ENCODE measurements at places on chromosomes 6 and 20. TPM values are rescaled to one million over a fixed set of nuclear protein-coding genes. Genes with fewer than 3 reads are reported as not detected.

DNA sequence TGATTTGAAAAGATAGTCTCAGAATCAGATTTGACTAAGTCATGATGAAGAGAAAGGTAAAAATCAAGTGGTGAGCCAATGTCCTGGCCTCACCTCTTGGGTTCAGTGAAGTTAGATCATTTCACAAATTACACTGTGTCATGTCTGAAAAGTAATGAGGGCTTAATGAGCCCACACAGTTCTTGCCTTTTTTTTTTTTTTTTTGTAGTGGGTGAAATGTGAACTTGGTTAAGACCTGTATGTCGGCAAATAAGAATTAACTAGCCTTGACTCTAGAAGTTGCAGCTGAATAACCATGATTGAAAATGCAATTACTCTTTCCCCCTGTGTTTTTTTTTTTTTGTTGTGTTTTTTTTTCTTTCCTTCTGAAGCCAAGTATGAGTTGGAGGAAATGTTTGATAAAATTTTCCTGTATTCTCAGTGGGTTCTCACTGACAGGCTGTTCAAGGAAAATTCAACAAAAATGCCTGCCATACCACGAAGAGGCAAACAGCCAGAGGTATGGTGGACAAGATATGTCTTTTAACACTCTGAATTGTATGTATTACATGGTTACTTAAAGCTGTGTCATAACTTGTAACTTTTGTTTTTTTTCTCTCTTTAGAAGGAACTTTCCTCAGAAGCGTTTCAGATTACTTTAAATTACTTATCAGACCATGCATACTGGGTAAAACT is 135.2 kb upstream of the MLIP start:
- peak; percentile 30 for DNase-seq

DNA sequence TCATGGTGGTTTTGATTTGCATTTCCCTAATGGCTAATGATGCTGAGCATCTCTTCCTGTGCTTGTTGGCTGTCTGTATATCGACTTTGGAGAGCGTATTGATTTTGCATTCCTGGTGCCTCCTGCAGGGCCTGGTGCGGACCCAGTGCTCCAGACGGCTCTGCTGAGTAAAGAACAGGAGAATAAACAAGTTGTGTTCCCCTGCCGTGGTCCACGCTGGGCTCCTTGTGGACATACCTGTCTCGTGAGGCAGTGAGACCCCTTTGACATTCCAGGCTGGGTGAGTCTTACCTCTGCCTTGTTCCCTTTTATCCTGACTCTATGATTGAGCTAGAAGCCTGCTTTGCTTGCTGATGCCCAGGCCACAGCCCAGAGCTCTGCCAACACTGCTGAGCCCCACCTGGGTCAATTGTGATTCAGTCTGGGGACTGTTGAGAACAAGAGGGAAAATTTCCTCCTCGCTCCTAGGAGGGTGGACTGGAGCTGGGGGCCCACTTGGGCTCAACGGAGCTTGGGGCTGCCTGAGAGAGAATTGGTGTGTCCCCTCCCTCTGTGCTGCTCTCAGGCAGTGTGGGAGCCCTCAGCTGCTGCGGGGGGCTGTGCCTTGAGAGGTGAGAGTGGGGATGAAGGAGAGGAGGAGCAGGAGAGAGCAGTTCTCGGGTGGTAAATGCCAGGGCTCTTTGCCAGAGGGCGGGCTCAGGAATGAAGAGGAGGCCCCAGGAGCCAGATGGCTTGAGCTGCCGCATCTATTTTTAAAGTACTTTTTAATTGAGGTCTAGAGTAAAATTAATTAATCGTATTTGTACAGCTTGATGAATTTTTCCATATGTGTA is 43.7 kb upstream of the PMEPA1 start:
- DNase-seq = peak; percentile 54

DNA sequence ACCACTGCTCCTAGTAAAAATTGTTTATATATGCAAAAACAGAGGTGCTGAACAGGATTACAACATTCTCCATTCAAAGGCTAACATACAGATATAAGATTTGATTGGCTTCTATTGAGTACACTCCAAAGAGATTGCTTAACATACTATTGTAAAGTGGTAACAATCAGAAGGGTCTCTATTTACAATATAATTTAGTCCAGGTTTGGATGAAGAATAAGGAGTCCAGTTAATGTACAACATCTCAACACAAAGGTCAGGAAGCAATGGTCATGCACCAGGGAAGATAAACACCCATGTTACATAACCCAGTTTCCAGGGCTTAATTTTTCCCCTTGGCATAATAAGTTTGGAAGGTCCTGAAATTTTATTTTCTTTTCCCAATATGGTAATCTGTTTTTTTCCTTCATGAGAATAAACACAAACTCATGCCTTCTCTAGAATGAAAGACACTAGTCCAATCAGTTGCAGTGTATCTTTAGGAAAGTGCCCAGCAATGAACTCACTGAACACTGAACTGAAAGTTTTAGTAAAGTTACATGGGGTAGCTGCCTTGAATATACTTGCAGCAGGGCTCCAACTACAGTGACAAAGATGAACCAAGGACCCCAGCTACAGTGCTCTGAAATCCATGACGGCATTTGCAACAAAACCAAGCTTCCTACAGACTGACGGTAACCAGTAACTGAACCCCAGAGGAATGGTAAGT is 255.3 kb upstream of the GJE1 start:
- no peak for DNase-seq

- DNase-seq = no peak
These were observed 241.4 kb downstream of the LAMA2 start for GRCh38 chr6:129124347-129124746.

DNA sequence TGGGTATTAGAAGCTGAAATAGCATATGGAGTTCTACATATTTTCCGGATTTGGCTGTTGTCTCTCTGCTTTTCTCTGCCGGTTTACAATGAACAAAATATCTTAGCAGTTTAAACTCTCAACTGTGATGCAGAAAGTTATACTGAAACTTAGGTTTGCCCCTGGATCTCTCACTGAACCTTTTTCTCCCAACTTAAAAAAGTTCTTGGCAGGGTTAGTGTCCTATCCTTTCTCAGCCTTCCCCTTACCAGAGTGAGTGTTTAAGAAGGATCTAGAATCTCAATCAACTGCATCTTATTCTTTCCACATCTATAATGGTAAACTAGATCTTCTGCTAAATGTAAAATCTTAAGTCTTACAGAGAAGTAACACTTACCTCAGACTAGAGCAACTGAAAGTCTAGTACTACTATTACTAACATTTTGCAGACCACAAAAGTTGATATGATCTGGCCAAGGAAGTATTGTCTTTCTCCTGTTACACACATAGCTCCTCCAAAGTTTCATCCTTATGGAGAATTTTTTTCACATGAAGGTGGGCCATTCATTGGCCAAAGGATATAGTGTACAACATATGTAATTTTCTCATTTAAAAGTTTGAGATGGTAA is 392.3 kb upstream of the RUNX2 start:
- no peak for DNase-seq

DNA sequence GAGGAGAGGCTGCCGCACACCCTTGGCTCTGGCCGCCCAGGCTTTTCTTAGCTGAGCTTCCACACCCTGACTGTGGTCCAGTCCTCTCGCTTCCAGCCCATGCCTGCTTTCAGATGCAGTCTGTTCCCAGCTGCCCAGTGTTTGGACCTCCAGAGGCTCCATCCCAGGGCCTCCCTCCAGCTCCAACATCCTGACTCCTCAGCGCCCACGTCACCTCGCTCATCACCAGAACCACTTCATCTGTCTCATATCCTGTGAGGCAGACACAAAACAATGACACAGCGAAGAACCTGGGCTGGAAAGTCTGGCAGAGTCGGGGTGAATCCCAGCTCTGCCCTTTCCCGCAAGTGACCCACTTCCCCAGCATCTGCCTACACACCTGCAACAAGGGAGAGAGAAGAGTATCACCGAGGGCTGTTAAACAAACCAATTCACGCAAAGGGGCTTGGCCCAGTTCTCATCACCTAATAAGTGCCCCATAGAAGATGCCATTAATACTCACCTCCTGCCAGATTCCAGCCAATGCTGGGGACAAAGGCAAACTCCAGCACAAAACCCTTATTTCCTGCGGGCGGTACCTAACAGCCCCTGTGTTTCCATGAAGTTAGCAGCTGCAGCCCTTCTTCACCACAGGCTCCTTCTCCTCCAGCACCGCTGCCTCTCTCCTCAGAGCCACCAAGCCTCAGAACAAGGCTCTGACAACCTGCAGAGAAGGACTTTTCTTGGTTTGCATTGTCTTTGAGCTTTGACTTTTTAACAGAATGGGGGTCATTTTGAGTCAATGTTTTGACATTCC is 133.4 kb upstream of the CDH4 start:
- no peak for DNase-seq

GRCh38 chr6:25446830-25447569 is 167.8 kb downstream of the CARMIL1 start:
- DNase-seq = no peak

DNA sequence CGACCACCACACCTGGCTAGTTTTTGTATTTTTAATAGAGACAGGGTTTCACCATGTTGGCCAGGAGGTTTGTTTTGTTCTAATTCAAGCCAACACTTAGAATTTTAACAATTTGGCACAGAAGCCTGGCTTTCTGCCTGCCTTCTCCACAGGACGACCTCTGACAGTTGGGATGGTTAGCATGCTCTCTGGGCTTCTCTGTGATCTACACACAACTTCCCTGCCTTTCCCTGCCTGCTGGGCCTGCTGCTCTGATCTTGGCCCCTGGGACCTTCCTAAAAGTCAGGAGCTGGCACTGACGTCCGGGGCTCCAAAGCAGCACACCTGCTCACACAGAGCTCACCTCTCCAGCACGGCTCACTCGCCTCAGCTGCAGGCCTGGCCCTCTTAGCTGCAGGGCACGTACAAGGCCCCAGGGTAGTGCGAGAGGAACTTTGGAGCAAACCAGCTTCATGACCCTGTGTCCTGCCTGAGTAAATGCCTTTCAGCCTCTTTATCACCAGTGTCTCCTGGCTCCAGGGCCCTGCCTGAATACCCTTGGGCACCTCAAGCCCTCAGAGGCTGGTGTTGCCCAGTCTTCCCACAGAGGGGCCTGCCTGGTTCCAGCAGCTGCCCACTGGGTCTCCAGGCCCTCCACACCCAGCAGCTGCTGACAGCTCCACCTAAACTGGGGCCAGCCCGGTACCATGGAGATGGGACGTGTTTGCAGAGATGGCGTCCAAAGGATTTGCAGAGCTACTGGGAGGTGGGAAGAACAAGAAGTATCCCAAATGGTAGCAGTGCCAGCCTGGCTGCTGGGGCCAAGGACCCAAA is 96.0 kb downstream of the PSMB1 start:
- DNase-seq = peak; percentile 73

GRCh38 chr6:139641376-139641775 is 266.9 kb upstream of the CITED2 start:
- DNase-seq = no peak

DNA sequence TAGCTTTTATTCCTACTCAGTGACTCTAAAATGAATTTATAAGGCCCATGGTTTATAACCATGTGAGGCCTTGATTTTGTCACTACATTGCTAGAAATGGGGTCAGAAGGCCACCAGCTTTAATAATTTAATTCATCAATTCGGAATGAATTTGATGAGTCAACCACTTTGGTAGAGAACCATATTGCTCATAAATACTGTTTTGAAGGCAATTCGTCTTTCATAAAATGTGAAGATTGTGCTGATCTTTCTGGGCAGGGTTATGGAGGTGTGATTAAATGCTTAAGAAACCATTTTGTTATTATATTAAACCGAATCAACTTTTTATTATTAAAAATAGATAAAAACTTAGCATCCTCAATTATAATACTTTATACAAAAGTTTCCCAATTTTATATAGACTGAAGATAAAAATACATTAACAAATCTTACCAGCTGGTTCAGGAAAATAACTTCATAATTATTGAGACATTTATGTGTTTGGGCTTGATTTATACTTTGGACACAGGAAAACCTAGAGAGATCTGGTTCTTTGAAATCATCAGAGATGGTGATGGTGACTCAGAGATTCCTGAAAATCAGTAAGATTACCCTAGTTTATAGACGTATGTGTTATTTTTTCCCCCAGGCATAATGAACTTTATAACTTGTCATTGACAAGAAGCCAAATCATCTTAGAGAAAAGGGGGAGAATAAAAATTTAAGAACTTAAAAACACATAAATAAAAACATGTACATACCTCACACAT is 10.6 kb downstream of the HCRTR2 start:
- no peak for DNase-seq

GRCh38 chr20:25195962-25196785 is 662 bp downstream of the ENTPD6 start:
- peak; percentile 43 for DNase-seq

- no peak for DNase-seq
These were observed 3.1 kb downstream of the MMP9 start for GRCh38 chr20:46011631-46012482.

- DNase-seq = no peak
These were observed 25.2 kb downstream of the ADGRF1 start for GRCh38 chr6:47016909-47017308.

GRCh38 chr6:32933661-32934085 is 7.2 kb downstream of the HLA-DMB start:
- DNase-seq = peak; percentile 85

GRCh38 chr20:49786196-49786595 is 26.4 kb upstream of the SLC9A8 start:
- DNase-seq = no peak

DNA sequence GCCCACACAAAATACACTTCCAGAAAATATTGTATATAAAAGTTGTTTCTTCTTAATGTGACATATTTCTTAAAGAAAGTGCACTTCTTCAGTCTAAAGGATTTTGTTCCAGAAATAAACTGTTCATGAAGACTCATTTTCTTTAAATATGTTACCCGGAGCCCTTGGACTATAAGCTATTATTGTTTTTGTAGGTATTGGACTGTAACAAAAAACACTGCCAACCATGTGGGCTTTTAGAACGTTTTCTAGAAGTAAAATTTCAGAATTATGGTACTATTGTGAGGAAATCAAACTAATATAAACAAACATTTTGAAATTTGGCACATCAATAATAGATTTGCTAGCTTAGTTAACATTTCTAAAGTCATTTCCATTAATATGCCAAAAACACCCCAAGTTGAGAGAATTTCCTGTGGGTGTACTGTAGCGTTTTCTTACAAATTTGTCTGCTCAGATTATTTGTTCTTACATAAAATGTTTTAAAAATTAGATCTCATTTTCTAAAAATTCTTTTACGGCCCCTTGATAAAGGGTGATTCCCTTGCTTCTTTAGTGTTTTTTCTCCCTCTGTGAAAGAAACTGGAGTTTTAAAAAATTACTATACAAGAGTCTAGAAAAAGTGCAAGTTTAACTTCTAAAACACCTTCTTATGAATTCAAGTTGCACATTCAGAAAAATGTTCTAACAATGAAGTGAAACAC is 3.4 kb downstream of the NKX2-4 start:
- DNase-seq = peak; percentile 28

Gene STX11
- 2.8 TPM for total RNA-seq

Gene ID4
- 15.8 TPM for total RNA-seq

Gene SAYSD1
- 12.3 TPM for total RNA-seq

Gene PACRG
- 11.5 TPM for total RNA-seq

Gene HTR1E
- not detected for total RNA-seq

Gene EFCAB8
- total RNA-seq = 2.3 TPM

Gene AURKA
- 8.8 TPM for total RNA-seq

Gene ENPP4
- 44.0 TPM for total RNA-seq

Gene EDN1
- total RNA-seq = 6.7 TPM

Gene MYB
- 1.3 TPM for total RNA-seq

Gene HDGFL1
- not detected for total RNA-seq

Gene POLH
- 12.4 TPM for total RNA-seq

Gene GPSM3
- total RNA-seq = 1.5 TPM

Gene C20orf173
- total RNA-seq = not detected

Data from tongue (tissue), 3 donors.